ENCODE measurements at places on chromosomes 1 and 21.

- DNase-seq, result no peak
Observed at GRCh38 chr1:75745276-75745675, 20.8 kb downstream of the ACADM start.

DNA sequence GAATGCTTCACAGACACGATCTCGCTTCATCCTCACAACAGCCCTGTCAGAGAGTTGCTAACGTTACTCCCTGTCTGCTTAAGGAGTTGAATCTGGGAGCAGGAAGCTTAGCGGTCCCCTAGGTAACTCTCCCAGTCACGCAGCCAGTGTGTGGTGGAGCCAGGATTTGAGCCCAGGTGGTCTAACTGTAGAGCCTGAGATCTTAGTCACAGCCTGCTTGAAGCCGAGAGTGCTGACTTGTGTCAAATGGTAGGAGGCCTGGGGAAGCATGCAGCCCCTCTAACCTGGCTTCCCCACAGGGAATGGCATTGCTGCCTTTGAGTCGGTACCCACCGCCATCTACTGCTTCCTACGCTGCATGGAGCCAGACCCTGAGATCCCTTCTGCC is 4.1 kb downstream of the ADPRS start:
- DNase-seq, result no peak

DNA sequence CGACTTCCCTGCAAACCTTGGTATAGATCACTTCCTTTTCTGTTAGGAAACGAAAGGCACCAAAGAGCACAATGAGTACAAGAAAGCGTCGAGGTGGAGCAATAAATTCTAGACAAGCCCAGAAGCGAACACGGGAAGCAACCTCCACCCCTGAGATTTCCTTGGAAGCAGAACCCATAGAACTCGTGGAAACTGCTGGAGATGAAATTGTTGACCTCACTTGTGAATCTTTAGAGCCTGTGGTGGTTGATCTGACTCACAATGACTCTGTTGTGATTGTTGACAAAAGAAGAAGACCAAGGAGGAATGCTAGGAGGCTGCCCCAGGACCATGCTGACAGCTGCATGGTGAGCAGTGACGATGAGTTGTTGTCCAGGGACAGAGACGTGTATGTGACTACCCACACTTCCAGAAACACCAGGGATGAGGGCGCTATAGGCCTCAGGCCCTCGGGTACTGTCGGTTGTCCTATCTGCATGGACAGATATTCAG is 18.5 kb downstream of the FAM89A start:
- no peak for DNase-seq

GRCh38 chr1:225777058-225777582 is 506 bp upstream of the SRP9 start:
- no peak for DNase-seq

GRCh38 chr1:145828367-145829026 is 4.5 kb downstream of the POLR3C start:
- DNase-seq, result no peak

- DNase-seq, result no peak
Observed at GRCh38 chr1:147647796-147648633, 22.3 kb downstream of the ACP6 start.

- no peak for DNase-seq
Observed at GRCh38 chr1:193419295-193419694, 232.9 kb upstream of the B3GALT2 start.

DNA sequence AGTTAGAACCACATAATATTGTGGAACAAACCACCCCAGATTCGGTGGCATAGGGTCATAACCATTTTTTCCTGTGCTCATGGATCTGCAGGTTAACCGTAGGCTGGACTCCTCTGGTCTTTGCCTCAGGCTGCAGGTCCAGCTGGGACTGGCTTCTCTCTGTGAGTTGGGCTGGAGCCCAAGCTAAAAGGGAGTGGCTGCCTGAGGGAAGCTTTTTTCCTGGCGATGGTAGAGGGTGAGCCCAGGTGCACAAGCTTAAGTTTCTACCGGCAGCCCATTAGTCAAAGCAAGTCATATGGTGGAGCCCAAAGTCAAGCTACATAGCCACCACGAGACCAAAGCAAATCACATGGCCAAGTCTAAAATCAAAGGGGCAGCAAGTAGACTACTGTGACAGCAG is 13.8 kb downstream of the EPHX4 start:
- DNase-seq, result no peak

- no peak for DNase-seq
Observed at GRCh38 chr1:91831132-91831930, 54.6 kb downstream of the TGFBR3 start.

- no peak for DNase-seq
Observed at GRCh38 chr1:195939844-195940243, 668.4 kb downstream of the KCNT2 start.

DNA sequence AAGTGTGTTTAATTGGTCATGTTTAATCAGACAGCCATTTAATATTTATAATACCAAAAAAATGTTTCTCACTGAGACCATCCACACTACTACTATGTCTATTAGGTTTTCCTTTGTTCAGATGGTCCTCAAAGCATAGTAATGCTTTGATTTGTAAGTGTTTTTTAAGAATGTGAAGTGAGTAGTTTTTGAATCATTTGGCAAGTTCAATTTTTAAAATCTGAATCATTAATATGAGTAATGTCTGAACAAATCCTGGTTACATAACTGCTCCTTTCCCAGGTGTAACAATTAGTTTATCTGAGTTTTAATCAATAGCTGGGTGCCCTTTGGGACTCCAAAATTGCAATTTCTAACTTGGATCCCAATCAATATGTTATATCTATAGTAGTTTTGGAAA is 23.5 kb upstream of the RPL5 start:
- no peak for DNase-seq

- no peak for DNase-seq
Observed at GRCh38 chr1:65948609-65949229, 156.0 kb downstream of the PDE4B start.

DNA sequence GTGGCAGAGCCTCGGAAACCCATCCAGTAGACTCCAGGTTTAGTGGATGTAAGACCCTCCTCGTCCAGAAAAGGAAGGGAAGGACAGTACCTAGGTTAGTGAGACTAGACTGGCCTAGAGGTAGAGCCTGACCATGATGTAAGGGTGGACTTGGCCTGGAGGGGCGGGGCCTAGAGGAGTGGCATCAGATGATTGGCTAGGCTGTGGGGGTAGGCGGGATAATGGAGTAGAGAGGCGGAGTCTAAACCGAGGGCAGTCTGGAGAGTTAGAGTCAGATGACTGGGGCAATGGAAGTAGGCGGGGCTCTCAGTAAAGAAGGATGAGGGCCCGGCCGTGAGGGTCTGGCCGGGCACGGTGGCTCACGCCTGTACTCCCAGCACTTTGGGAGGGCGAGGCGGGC is 70.1 kb downstream of the EPHB2 start:
- DNase-seq, result no peak

All from activated CD8-positive, alpha-beta memory T cell treated with anti-CD3 and anti-CD28 coated beads for 1 hour (primary cell).